ENCODE measurements at places on chromosomes 7 and 10. TPM values are rescaled to one million over a fixed set of nuclear protein-coding genes. Genes with fewer than 3 reads are reported as not detected.

Gene GPR15LG
- 44.5 TPM for total RNA-seq

Gene ITIH5
- total RNA-seq: not detected

Gene EDRF1
- 10.5 TPM for total RNA-seq

Gene CALML5
- total RNA-seq: 36.7 TPM

Gene ZNF503
- 18.6 TPM for total RNA-seq

Gene IDE
- 23.9 TPM for total RNA-seq

Gene ING3
- total RNA-seq: 6.3 TPM

Gene MYL7
- total RNA-seq: 0.51 TPM

Gene EPO
- total RNA-seq: not detected

Gene RASA4B
- 2.5 TPM for total RNA-seq

Gene CABCOCO1
- not detected for total RNA-seq

Gene STAG3
- 0.14 TPM for total RNA-seq

Gene LRRD1
- total RNA-seq: not detected

Gene ADCY1
- 0.07 TPM for total RNA-seq

Gene CUBN
- total RNA-seq: 0.88 TPM

Gene HOXA2
- not detected for total RNA-seq

Gene DEPP1
- total RNA-seq: 2.6 TPM

Gene CDHR1
- total RNA-seq: 1.5 TPM

Gene ASB13
- total RNA-seq: 19.0 TPM

Gene DYNC1I1
- total RNA-seq: 0.21 TPM

Gene PRF1
- not detected for total RNA-seq

Gene ZPBP
- not detected for total RNA-seq

Gene H2BK1
- not detected for total RNA-seq

Gene NKX1-2
- 3.3 TPM for total RNA-seq

Gene STEAP1
- total RNA-seq: 20.3 TPM

Gene TRA2A
- total RNA-seq: 21.2 TPM

Gene PDE1C
- not detected for total RNA-seq

Gene NPFFR1
- not detected for total RNA-seq

Gene GRID2IP
- total RNA-seq: 0.21 TPM

Gene SBDS
- 76.7 TPM for total RNA-seq

Gene TMEM196
- not detected for total RNA-seq

Gene PTF1A
- total RNA-seq: not detected

Gene LIPF
- not detected for total RNA-seq

Gene TCERG1L
- total RNA-seq: not detected

Gene KIAA1549
- total RNA-seq: 1.7 TPM

Gene AGK
- total RNA-seq: 21.1 TPM

Gene SORCS3
- not detected for total RNA-seq

Gene SYNPO2L
- total RNA-seq: 0.07 TPM

Gene ZCCHC24
- 2.5 TPM for total RNA-seq

Gene SPDYE2B
- not detected for total RNA-seq

Gene CYP3A7
- total RNA-seq: not detected

Gene IKZF1
- total RNA-seq: not detected

Gene CYP2E1
- total RNA-seq: not detected

Gene SLC16A9
- total RNA-seq: 10.3 TPM

Gene SLK
- total RNA-seq: 56.5 TPM

Gene LAMTOR4
- 230 TPM for total RNA-seq

Gene EIF4H
- total RNA-seq: 331 TPM

Gene ATXN7L1
- 3.3 TPM for total RNA-seq

Gene CLRN3
- total RNA-seq: not detected

Gene FAM25C
- 8.0 TPM for total RNA-seq

Gene LRRC61
- total RNA-seq: 11.0 TPM

Gene CAMK2B
- total RNA-seq: not detected

Measured in airway epithelial cell (primary cell).